ENCODE measurements at places on chromosomes 1 and 21.

GRCh38 chr21:26060335-26061115, 110.0 kb downstream of the APP start:
- no peak for DNase-seq

- DNase-seq, result no peak
Measured at GRCh38 chr1:203404546-203404945, 53.6 kb upstream of the FMOD start.

GRCh38 chr1:246091477-246091876, 415.6 kb downstream of the SMYD3 start:
- DNase-seq, result no peak

- no peak for DNase-seq
Measured at GRCh38 chr1:117161887-117162286, 40.3 kb upstream of the TRIM45 start.

DNA sequence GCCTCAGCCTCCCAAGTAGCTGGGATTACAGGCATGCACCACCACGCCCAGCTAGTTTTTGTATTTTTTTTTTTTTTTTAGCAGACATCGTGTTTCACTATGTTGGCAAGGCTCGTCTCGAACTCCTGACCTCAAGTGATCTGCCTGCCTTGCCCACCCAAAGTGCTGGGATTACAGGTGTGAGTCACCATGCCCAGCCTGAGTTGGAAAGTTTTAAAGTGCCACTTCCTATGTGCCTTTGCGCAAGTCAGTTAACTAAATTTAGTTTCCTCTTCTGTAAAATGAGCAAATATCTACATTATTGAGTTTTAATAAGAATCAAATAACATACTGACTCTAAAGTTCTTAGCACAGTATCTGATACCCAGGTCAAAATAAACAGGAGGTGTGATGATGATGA, 12.4 kb downstream of the SLC19A2 start:
- DNase-seq, result no peak

- DNase-seq, result no peak
Measured at GRCh38 chr1:1085171-1085841, 11.2 kb upstream of the RNF223 start.

GRCh38 chr1:70504176-70504820, 93.2 kb downstream of the CTH start:
- peak; percentile 38 for DNase-seq

GRCh38 chr21:42289926-42290325, 25.3 kb downstream of the TFF3 start:
- DNase-seq, result no peak

- no peak for DNase-seq
Measured at GRCh38 chr21:16243396-16243795, 513.6 kb downstream of the USP25 start.

- DNase-seq, result no peak
Measured at GRCh38 chr1:151347523-151348246, 633 bp upstream of the RFX5 start.

DNA sequence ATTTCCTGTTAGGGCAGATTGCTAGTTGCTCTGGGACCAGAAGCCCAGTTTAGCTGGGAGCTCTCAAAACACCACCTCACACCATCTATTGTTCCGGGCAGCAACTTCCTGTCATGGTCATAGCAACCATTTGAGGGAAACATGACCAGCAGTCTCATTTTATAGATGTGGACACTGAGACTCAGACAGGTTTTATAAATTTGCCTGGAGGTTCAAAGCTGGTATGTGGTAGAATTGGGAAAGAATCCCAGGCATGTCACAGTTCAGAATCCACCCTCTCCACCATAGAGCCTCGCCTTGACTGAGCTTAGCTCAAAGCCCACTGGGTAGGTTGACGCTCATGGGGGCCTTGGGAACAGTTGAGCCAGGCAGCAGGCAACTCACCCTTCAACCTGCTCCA, 14.0 kb upstream of the TRIM67 start:
- DNase-seq, result no peak

- DNase-seq, result no peak
Measured at GRCh38 chr1:178938959-178939317, 68.1 kb upstream of the ANGPTL1 start.

DNA sequence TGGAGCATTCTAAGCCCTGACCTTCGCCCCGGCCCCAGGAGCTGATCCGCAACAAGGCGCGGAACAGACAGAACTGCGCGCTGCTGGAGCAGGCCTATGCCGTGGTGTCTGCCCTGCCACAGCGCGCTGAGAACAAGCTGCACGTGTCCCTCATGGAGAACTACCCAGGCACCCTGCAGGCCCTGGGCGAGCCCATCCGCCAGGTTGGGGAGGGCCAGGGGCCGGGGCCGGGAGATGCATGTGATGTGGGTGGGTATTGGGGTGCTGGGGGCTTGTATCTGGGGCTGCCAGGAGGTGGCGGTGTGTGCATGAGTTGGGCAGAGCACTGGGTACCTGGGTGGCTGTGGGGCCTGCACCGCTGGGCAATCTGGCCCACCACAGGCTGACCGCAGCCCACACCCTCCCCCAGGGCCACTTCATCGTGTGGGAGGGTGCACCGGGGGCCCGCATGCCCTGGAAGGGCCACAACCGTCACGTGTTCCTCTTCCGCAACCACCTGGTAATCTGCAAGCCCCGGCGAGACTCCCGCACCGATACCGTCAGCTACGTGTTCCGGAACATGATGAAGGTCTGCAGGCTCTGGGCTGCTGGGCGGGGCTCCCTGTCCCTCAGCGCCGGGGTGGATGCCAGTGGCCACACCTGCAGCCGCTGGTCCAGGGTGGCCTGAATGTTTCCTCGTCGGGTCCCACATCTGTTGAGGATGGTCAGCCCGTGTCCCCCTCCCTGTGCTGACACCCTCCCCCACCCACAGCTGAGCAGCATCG, 65.8 kb downstream of the TRIM11 start:
- DNase-seq, result no peak

- DNase-seq, result peak; percentile 70
Measured at GRCh38 chr1:85307987-85308832, 31.8 kb upstream of the BCL10 start.

DNA sequence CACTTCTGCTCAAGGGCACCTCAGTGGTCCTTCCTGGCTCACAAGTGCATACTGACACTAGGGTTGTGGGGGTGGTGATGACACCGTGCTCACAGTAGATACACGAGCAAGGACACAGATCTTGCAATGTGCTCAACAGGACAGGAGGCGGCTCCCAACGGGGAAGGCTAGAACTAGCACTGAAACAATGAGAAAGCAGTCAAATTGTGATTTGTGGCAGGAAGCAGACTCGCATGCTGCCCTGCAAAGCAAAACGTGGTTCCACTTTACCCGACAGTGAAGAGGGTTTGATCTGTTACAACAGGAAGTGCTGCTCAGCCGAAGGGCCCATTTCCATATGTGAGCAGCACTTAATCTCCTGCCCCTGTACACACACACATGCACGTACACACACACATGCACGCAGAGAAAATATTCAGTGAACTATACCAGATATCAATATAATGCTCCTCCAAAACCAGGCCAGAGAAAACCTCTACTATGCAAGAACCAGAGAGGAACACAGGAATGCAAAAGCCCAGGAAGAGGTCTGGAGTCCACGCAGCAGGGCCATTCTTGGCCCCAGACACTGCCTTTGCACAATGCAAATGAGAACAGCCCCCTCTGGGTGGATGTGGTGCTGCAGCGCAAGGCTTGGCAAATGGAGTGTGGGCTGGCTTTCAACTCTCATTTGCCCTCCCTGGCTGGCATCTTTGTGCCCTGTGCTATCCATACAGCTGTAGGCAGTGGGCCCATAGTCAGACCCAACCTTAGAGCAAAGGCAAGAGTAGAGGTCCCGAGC, 47.1 kb downstream of the KANK4 start:
- no peak for DNase-seq

GRCh38 chr1:19342062-19342750, 30.1 kb downstream of the SLC66A1 start:
- DNase-seq, result no peak

GRCh38 chr1:86741947-86742572, 37.7 kb downstream of the SH3GLB1 start:
- peak; percentile 27 for DNase-seq

GRCh38 chr1:230067419-230067870, 407 bp downstream of the GALNT2 start:
- DNase-seq, result no peak

GRCh38 chr1:243562473-243562872, 287.6 kb downstream of the AKT3 start:
- DNase-seq, result no peak

DNA sequence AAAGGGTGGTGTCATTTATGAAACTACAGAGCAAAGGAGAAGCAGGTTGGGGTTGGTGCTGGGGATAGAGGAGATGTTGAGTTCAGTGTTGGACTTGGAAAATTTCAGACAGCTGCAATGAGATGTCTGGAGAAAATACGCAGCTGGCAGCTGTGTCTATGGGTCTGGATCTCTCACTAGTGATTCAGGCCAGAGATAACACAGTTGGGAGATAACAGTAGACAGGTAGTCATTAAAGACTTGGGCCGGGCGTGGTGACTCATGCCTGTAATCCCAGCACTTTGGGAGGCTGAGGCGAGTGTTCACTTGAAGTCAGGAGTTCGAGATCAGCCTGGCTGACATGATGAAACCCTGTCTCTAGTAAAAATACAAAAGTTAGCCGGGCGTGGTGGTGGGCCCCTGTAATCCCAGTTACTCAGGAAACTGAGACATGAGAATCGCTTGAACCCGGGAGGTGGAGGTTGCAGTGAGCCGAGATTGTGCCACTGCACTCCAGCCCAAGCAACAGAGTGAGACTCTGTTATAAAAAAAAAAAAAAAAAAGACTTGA, 2.5 kb upstream of the TFAP2E start:
- DNase-seq, result no peak

DNA sequence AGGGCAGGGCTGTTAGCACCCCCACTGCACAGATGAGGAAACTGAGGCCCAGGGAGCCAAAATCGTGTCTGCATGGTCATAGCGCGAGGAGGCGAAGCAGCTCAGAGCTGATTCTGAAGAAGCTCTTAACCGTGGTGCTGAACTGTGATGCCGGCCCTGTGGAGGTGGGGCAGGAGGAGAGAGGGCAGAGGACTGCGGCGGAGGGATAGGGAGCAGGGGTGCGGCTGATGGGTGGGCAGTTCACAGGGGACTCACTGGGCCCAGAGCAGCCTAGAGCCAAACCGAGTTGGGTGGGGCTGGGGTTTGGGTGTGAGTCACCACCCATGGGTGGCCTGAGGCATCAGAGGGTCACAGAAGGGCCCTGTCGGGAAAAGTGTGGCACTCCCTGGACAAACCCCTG, 74.7 kb downstream of the RAP1GAP start:
- no peak for DNase-seq

DNA sequence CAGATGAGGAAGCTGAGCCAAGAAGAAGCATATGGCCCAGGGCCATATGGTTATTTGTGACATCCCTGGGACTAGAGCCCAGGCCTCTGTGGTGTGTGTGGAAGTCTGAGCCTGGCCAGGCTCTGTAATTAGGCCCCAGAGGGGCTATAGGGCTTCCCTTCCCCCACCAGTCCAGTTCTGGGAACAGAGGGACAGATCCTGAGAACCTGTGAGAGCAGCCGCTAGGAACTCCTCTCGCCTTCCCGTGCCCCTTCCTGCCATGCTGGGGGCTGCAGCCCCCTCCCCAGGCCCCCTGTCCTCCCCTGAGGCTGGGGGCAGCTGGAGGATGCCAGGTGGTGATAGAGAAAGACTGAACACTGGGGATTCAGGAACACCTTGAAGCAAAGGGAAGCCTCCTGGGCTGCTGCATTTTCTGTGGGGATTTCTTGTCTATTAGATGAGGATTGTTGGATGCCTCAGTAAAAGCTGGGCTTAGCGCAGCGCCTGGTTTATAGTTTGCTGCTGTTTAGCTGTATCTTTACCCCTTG, 33.3 kb downstream of the COQ8A start:
- no peak for DNase-seq

DNA sequence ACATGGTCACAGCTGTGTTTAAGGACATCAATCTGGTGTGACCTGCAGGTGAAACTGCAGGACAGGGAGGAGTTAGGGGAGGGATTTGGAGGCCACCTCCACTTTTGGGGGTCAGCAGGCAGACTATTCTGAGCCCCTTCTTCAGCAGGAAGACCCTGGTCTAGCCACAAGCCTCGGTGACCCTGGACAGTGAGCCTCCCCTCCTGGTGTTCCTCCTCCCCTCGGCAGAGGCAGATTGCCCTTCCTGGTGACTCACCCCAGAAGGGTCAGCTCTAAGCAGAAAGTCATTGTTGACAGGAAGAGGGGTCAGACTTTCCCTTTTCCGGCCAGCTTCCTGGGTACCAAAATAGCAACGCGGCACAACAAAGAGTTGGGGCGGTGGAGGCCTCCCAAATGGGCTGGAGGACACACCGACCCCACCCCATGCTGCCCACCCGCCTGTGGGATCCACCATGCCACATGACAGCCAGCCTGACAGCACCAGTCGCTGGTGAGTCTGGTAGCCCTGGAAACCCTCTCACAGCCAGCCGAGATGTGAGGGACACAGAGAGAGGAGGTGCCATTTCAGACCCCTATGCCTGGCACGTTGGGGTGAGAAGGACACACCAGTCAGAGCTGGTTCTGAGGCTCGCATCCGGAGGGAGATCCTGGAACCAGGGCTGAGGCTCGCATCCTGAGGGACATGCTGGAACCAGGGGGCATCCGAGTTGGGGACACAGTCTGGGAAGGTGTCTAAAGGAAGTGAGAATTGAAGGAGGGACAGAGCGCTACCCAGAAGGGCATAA, 14.7 kb upstream of the CSF1 start:
- peak; percentile 60 for DNase-seq

DNA sequence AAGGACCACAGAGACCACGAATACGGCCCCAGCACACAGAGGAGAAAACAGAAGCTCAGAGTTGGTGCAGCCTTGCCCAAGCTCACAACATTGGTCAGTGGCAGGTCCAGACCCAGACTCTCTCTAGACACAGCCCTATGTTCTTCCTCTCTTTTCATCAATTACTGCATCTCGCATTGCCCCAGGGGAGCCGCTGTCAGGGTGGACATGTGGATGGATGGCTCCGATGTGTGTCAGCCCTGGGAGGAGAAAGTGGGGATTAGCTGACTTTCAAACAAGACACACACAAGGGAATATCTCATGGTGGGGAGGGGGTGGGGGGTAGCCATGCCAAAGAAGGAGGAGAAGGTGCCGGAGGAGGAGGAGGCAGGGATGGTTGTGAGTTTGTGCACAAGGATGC, 556.8 kb downstream of the NPHP4 start:
- DNase-seq, result no peak

DNA sequence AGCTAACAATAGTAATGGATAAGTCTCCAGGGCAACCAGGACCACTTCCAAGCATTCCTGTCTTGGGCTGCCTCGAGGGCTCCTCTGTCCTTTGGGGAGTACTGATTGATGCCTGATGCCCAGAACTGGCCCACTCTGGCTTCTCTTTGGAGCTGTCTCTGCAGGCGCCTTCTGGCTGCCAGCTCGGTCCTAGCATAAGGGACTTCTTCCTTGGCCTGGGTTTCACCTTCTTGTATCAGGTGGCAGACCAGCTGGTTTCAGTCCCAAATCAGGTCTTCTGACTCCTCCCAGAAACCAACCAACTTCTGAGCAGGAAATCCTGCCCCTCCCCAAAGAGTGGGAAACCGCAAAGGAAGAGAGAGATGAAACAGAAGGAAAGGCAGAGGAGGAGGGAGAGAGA, 10.6 kb downstream of the G0S2 start:
- no peak for DNase-seq

DNA sequence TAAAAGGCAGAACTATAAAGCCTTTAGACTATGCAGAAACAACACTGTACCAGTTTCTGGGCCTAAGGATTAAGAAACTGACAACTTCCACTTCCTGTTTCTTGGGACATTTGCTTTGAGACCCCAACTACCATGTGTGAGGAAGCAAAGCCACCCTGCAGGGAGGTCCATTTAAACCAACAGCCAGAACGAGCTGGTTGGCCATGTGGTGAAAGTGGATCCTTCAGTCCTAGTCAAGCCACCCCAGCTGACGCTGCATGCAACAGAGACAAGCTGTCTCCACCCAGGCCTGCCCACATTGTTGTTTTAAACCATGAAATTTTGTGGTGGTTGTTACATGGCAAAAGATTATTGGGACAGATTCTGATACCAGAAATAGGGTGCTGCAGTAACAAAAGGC, 31.8 kb upstream of the SLFNL1 start:
- DNase-seq, result no peak
